Stimulated activated CD4-positive, alpha-beta T cell treated with anti-CD3 and anti-CD28 coated beads, Interleukin-4, amount 100 ng/mL, for 4 hours (primary cell): ENCODE measurements at places on chromosomes 5 and 9.

DNA sequence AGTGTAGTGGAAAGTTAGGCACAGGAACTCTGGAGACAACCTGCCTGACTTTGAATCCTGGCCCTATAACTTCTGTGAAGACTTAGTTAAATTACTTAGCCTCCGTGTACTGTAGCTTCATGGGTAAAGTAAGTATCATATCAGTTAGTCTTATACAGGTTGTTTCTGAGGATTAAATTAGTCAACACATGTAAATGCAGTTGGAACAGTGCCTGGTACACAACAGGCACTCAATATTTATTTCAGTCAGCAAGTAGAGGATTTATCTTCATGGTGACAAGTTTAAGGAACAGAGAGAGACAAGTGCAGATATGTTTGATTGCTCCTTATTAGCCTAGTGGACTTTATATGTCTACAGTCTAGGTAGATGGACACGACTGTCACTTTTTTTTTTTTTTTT lies 2.7 kb downstream of the TSLP start:
- DNase-seq: no peak

DNA sequence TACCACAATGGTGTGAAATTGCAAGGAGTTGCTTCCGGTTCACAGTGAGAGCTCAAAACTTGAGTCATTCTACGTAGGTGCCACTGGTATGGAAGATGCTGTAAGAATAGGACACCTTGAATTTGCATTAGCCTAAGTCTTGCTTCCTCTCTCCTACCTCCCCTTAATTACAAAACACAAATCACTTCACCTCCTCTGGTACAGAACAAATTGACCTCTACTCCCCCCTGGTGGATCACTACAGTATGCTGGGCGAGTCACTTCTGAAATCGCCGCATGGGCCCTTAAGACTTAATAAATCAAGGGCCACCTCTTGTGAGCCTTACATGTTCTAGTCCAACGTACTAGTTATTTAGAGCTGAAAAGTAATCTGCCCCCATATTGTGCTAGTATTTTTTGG lies 145.3 kb upstream of the SMARCA2 start:
- DNase-seq: peak; percentile 16

DNA sequence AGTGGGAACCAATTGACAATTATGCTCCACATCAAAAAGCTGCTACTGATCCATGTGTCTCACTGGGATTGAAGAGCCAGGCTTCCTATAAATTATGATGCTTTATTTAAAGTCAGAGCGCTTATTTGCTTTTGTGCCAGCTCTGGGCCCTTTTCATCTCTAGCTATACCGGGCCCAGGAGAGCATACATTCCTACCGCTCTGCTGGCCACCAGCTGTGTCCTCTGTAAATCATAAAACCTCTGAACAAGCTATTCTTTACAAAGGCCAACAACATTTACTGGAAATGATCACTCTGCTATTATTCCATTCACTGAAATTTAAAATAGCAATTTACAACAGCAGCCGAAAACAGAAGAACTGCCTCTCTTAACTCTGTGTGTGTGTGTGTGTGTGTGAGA lies 86.6 kb downstream of the ZNF608 start:
- DNase-seq: no peak

- DNase-seq: no peak
Measured at GRCh38 chr5:50623666-50624065, 42.8 kb upstream of the PARP8 start.

DNA sequence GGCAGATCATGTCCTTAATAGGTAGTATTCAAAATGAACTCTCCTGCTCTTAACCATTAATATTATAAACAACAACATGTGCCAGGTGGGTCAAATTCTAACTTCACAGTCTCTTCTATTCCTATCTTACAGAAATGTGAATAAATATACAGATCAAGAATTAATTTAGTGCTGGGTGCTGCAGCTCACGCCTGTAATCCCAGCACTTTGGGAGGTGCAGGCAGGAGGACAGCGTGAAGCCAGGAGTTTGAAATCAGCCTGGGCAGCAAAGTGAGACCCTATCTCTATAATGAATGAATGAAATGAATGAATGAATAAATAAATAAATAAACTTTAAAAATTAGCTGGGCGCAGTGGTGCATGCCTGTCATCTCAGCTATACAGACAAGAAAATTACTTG lies 34.1 kb downstream of the PTCH1 start:
- no peak for DNase-seq

DNA sequence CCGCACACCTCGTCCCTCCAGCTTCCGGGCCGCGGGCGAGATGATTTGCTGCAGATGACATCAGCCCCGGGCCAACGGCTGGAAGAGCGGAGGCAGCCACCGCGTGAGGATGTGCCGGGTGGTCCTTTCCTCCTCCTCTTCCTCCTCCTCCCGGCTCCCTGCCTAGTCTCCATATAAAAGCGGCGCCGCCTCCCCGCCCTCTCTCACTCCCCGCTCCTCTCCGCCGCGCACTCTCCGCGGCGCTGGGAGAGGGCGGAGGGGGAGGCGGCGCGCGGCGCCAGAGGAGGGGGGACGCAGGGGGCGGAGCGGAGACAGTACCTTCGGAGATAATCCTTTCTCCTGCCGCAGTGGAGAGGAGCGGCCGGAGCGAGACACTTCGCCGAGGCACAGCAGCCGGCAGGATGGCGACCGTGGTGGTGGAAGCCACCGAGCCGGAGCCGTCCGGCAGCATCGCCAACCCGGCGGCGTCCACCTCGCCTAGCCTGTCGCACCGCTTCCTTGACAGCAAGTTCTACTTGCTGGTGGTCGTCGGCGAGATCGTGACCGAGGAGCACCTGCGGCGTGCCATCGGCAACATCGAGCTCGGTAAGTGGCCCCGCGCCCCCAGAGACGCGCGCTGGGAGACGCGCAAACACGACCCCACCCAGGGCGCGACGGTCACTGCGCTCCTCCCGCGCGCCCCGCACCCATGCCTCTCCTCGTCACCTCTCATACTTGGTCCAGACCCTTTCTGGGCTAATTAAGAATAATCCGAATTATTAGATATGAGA lies at the start of gene MAP1B:
MAP1B (plus strand) TSS at position 345 of the 770 bp plus-strand sequence; CDS start at position 402, 57 bp downstream.
- DNase-seq: no peak

- no peak for DNase-seq
Measured at GRCh38 chr9:113131689-113132151, 19.1 kb upstream of the SLC31A2 start.

DNA sequence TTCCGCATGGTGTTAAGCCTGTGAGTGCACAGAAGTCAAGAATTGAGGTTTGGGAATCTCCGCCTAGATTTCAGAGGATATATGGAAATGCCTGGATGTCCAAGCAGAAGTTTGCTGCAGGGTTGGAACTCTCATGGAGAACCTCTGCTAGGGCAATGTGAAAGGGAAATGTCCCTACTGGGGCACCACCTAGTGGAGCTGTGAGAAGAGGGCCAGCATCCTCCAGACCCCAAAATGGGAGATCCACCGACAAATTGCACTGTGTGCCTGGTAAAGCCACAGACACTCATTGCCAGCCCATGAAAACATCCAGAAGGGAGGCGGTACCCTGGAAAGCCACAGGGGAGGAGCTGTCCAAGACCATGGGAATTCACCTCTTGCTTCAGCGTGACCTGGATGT lies 3.6 kb upstream of the SAXO1 start:
- DNase-seq: no peak

DNA sequence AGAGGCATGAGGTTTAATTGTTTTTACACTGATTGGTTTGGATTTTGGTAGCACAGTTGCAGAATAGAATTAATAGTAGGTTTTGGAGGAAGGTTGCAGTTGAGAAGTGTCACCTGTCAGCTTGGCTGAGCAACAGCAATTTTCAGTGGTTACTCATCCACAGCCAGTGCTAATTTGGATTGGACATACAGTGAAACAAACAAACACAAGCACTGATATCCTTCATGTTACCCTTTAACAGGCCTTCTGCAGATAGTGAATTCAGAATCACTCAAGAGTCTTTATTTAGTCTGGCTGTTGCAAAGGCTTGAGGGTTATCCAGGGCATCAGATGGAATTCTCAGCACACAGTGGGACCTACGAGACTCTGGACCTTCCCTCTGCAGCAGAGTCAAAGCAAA lies 31.8 kb upstream of the POU4F3 start:
- no peak for DNase-seq

DNA sequence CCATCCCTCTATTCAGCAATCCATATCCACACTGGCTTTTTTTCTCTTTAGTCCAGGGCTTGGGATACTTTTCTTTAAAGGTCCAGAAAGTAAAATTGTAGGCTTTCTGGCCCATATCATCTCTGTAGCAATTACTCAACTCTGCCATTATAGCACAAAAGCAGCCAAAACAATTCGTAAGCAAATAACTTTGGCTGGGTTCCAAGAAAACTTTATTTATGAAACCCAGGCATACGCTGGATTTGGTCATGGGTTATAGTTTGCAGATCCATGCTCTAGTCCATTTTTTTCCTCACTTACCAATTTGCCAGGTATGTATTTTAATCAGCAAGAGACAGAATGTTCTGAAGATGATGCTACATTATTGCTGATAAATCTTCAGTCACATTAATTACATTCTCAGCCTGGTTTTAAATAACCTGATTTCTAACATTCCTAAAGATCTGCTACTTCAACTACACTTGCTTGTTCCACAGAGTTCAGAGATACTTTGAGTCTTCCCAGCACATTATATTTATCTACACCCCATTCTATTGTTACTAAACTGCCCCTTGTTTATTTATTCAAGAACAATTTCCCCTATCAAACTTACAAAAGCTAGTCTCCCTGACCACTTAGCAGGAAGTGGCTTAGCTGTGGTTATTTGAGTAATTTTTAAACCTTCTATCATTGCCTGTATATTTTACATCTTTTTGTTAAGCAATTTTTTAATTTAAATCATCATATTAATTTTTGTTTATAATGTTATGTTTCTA lies 161.0 kb downstream of the ISL1 start:
- DNase-seq: no peak

DNA sequence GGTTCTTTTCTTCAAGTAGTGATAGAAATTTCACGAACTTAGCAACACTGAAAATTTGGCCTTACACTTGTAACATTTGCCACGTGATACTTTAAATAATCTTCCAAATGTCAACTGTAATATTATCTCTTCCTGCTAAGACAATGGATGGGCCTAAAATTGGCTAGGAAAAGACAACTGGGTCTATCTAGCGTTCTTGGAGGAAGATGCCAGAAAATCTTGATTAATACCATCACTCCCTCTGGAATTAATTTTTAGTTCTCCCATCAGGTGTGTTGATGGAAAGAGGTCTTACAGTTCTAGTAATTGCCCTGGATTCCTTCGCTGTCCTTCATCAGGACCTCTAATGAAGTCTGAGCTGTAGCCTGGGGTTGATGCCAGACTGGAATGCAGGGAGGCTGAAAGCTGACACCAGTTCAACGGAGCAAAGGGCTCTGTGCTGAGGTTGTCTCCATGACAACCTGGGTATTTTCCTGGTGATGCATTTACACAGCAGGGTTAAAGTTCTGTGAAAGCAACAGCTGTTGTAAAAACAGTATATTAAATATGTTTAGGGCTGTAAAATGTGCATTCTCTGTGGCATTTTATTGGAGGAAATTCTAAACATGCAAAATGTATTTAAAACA lies 92.3 kb downstream of the GAS1 start:
- DNase-seq: no peak

- no peak for DNase-seq
Measured at GRCh38 chr5:133049726-133050048, 2.1 kb upstream of the HSPA4 start.

DNA sequence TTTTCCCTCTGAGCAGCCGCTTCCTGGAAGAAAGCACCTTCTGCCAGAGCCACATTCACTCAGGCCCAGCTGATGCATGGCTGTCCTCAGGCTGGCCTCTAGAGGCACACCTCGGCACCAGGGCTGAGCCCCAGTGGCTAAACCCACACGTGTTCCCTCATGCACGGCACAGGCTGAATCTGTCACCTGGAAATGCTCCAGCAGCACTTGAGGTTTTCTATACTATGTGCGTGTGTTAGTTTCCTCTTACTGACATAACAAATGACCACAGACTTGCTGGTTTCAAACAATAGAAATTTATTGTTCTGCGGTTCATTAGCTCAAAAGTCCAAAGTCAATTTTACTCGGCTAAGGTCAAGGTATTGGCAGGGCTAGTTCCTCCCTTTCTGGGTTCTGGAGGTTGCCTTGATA lies 141.4 kb downstream of the LRRC70 start:
- no peak for DNase-seq

GRCh38 chr9:5364294-5365024 lies 24.8 kb upstream of the RLN1 start:
- DNase-seq: no peak

DNA sequence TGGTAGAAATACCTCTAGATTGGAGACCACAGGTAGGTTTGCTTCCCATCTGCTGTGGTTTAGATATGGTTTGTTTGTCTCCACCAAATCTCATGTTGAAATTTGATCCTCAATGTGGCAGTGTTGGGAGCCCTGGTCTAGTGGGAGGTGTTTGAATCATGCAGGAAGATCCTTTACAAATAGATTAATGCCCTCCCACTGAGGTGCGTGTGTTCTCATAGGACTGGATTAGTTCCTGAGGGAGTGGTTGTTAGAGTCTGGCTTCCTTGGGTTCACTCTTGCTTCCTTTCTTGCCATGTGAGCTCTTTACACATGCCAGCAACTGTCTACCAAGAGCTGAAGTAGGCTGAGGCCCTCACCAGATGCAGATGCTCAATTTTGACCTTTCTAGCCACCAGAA lies 391.1 kb upstream of the GRIA1 start:
- DNase-seq: no peak

- no peak for DNase-seq
Measured at GRCh38 chr5:41213340-41213739, at the start of gene C6. Gene C6, minus strand, starts transcription at chr5:41213532. Its CDS starts 10,302 bp downstream, at chr5:41203230.

- DNase-seq: no peak
Measured at GRCh38 chr5:7714697-7715096, 136.2 kb downstream of the CFAP90 start.

- peak; percentile 54 for DNase-seq
Measured at GRCh38 chr5:132022737-132023136, 11.3 kb upstream of the ACSL6 start.

DNA sequence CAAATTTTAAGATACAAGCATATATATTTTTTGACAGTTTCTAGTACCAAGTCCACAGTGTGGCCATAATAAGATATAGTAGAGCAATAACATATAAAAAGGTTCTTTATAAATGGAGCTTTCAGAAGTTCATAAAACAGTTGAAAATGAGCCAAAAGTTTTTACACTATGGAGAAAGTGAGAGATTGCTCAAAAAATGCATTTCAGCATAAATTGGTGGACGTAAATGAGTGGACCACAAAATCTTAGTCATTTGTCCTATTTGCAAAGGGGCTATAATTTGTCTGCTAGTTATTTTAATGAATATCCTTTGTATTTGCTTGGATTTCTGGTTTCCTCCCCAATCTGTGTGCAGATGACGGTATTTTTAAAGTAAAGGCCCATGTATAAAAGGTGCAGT lies 159.4 kb upstream of the DAP start:
- no peak for DNase-seq

DNA sequence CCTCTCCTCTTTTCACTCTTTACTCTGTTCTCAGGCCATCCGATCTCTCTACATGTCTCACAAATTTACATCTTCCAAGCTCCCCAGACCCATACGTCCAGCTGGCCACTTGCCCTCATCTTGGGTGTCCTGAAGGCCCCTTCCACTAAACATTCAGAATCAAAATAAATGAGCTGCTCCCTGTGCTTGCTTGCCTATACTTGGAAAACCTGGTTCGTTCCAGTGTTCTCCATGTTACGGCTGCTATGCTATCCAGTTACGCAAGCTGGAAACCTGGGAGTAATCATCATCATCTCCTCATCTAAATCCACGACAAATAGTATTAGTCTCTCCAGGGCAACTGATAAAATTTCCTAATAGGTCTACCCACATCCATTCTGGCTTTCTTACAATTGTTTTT lies 165.0 kb upstream of the FBXL17 start:
- DNase-seq: no peak
